Mammary epithelial cell (primary cell): ENCODE measurements at places on chromosomes 2 and 18.

- no peak for DNase-seq
Measured at GRCh38 chr2:109109342-109109741, 19.7 kb upstream of the SH3RF3 start.

DNA sequence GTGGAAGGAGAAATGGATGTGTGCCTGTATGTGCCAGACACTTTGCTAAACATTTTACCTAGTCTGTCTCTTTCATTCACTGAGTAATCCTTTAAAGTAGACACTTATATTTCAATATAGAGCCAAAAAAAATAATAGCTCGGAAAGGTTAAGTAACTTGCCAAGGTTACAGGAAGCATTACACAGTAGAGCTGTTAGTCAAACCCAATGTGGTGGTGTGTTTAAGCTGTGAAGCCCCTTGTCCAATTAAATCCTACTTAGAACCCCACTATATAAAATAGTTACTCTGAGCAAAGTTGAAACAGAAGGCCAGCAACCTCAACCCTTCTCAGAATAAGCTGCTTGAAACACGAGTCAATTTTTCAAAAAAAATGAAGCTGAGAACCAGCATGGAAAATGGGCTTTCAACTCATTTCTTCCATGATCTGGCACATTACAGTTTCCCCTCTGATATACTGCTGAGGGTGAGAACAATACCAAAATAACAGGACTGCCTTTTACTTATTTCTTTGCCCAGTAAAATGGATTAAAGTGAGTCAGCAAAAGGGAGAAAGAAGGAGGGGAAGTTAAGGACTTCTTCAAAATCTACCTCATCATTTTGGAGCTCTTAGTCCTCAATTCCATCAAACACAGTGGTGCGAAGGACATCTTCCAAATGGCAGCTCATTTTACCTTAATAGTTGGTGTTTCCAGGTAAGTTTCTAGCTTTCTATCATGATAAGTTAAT, 7.9 kb downstream of the RDH14 start:
- DNase-seq, result no peak

- no peak for DNase-seq
Measured at GRCh38 chr2:203077451-203077850, 62.8 kb downstream of the NBEAL1 start.

- no peak for DNase-seq
Measured at GRCh38 chr2:152330235-152330866, 4.6 kb upstream of the FMNL2 start.

- DNase-seq, result no peak
Measured at GRCh38 chr2:146240391-146240790, 1604.4 kb upstream of the ACVR2A start.

GRCh38 chr2:111167076-111167862, 46.6 kb downstream of the BCL2L11 start:
- DNase-seq, result no peak

DNA sequence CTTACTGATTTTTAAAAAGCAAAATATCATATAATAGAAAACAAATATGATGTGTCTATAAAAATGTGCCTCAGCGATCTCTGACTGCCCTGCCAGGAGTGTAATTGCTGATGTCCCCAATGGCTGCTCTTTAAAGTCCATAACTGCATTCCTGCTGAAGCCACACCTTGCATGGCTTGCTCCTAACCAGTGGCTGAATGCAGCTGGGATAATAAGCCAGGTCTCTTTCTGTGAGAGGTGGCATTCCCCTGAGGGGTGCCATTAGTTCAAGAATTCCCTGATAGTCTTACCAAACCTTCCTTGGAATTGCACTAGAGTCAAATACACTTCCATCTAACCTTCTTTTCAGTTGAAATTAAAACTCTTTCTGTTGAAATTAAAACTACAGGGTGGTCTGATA, 125.8 kb upstream of the ZNF804A start:
- DNase-seq, result no peak

DNA sequence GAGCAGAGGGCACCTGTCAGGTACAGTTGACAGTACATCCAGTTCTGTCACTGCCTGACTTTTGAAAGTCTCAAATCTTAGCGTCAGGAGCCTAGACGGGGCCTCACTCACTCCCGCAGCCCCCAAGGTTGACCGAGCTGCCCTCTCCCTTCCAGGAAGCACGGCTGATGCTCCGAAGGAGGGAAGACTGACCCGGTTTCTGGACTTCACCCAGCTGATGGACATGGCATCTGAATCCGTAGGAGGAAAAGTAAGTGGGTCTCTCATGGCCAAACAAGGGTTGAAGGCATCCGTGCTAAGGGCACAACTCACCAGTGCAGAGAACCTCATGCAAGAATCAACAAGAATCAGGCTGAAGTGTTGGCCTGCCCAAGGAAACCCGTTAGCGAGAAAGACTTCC, 12.9 kb downstream of the ALLC start:
- DNase-seq, result no peak
